ENCODE measurements at places on chromosomes 6 and 20. TPM values are rescaled to one million over a fixed set of nuclear protein-coding genes. Genes with fewer than 3 reads are reported as not detected.

The PI3 gene
- not detected for polyA plus RNA-seq

The HLA-C gene
- polyA plus RNA-seq = 90.8 TPM

The RSPH3 gene
- 22.6 TPM for polyA plus RNA-seq

The MUC22 gene
- polyA plus RNA-seq = not detected

The NT5E gene
- polyA plus RNA-seq = 4.7 TPM
